Activated T-helper 9 cell treated with anti-CD3 and anti-CD28 coated beads, Interleukin-2, amount 50 U/mL, for 16 hours (primary cell): ENCODE measurements at places on chromosomes 2 and 18.

- DNase-seq, result no peak
These were observed 5.9 kb downstream of the LBX2 start for GRCh38 chr2:74493546-74493945.

- no peak for DNase-seq
These were observed 63.8 kb downstream of the TMEM237 start for GRCh38 chr2:201579536-201579935.

GRCh38 chr2:191302459-191303139, 57.4 kb downstream of the MYO1B start:
- no peak for DNase-seq

DNA sequence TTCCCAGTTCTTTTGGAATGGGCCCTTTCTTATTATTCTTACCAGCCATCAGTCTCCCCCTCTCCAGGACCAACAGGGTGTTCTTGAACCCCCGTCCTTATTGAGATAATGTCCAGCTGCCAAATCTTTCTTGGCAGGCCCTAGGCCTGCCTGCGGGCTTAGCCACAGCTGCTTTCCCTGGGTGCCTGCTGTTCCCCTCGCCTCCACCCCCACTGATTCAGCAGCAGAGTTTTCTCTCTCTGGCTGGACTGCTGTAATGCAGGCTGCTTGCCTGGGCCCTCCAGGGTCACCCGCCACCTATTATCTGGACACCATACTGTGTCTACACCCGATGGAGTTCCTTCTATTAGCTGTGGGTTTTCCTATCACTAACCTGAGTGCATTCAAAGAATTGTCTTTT, 395.4 kb upstream of the ATP5MC3 start:
- DNase-seq, result no peak

- no peak for DNase-seq
These were observed 95.9 kb upstream of the MSH2 start for GRCh38 chr2:47307066-47307465.

- no peak for DNase-seq
These were observed 24.4 kb upstream of the GAREM2 start for GRCh38 chr2:26148501-26148900.

GRCh38 chr2:144441711-144442141, 78.2 kb downstream of the ZEB2 start:
- DNase-seq, result no peak

DNA sequence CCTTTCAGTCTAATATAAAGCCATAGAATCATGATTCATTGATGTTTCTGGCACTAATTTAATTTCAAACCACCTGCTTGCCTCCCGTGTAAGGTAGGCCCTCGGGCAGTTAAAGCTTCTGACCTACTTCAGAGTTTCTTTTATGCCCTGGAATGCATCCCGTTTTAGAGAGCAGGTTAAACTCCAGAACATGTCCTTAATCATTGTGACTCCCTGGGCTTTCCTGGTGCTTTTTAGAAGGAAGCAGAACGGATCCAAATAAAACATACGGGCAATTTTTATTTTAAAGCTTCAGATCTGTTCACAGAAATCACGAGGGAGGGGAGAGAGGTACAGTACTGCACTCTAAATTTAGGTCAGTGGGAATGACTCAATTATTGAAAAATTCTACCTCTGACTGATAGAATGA, 134.8 kb downstream of the GCA start:
- DNase-seq, result no peak

DNA sequence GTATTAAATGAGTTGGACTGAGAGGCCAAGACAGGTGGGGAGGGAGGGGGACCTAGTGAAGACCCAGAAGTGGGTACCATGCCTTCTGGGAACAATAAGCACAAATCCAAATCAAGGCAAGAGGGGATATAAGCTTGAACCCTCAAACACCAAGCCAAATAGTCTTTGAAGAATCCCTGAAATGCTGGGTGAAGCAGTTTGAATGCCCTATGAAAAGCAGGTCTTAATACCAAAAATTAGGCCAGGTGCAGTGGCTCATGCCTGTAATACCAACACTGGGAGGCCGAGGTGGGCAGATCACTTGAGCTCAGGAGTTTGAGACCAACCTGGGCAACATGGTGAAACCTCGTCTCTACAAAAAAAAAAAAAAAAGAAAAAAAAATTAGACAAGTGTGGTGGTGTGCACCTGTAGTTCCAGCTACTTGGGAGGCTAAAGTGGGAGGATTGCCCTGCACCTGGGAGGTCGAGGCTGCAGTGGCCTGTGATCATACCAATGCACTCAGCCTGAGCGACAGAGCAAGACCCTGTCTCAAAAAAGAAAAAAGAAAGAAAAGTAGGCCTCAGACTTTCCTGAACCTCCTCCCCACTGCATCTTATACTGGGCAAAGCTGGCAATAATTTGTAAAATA, 3.5 kb downstream of the PCBP1 start:
- DNase-seq, result no peak

GRCh38 chr2:32464431-32464830, 107.6 kb downstream of the BIRC6 start:
- DNase-seq, result no peak

DNA sequence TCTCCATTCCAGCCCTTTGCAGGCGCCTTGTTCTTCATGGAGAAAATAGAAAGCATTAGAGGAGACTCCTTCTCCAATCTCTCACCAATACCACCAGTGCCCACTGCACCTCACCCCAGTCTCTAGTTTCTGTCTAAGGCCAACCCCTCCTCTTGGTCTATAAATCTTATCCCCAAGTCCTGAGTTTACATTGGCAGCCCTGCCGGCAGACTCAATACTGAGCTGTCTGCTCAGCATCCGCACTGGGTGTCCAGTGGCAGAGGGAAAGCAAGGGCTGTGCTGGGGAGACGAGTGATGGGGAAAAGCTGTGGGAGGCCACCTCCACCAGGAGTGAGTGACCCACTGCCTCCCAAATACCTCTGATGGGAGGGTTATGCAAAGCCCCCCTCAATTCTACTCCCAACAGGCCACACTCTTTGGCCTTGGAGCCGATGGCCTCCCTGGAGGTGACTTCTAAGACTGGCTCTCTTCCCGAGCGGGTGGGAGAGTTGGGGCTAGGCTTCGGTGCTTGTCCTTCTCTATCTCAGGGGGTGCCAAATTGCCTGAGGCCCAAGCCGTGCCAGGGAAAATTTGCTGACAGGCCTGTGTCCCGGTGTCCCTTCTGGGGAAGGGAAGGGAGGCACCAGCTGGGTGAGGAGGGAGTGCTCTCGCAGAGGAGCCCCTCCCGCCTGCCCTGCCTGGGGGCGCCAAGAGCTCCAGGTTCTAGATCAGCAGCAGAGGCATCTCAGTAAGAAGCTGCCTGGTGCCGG, 165.2 kb upstream of the MSH6 start:
- DNase-seq, result no peak

- DNase-seq, result peak; percentile 47
These were observed 200.6 kb upstream of the RASGRP3 start for GRCh38 chr2:33275689-33276444.

DNA sequence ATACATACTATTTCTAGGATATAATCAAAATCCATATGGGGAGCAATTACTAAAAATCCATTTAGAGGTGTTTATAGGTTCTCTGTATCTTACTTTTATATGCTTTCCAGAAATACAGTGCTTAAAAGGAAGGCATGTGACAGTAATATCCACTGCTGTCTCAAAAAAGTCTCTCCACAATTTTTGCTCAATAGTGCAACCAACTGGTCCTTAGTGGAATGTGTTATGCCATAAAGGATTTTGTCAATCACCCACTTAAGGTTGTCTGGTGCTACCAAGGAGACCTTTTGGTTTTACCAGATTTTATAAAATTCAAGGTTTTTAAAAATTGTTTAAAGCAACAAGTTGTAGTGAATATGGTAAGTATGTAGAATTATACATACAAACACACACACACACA, 328.5 kb upstream of the DSEL start:
- no peak for DNase-seq

DNA sequence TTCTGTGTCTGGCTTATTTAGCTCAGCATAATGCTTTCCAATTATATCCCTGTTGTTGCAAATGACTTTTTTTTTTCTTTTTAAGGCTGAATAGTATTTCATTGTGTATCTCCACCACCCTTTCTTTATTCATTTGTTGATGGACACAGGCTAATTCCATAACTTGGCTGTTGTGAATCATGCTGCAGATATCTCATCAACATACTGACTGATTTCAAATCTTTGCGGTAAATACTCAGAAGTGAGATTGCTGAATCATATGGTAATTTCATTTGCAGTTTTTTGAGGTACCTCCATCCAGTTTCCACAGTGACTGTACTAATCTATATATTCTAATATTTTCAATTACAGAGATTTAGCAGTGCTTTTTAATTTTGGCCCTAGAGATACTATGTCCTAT, 266.2 kb downstream of the TMX3 start:
- no peak for DNase-seq

DNA sequence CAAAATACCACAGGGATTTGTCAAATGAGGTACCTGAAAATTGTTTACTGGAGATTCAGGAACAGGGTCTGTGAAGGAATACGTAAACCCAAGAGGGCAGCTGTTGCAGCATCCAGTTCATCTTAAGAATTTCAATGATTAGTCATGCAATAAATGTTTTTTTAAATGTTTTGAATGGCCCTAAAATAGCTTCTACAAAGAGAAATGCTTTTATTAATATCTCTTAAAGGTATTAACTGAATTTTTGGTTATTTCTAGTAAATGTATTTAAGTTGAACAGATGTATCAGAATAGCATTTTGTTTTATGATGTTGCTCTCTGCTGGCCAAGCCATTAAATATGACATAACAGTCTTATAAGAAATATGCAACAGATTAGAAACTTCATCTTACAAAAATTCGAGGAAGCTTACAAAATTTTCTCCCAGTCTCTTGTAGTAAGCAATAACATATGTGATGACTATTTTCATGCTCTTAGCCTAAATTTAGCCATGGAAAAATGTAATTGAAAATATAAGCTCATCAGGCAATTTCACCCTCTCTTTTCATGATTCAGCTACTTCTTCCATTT, 863.9 kb downstream of the SUCLG1 start:
- DNase-seq, result no peak

GRCh38 chr2:53148221-53148620, 619.4 kb upstream of the CHAC2 start:
- DNase-seq, result no peak

- DNase-seq, result no peak
These were observed 325.9 kb upstream of the SLC39A10 start for GRCh38 chr2:195331129-195331528.

DNA sequence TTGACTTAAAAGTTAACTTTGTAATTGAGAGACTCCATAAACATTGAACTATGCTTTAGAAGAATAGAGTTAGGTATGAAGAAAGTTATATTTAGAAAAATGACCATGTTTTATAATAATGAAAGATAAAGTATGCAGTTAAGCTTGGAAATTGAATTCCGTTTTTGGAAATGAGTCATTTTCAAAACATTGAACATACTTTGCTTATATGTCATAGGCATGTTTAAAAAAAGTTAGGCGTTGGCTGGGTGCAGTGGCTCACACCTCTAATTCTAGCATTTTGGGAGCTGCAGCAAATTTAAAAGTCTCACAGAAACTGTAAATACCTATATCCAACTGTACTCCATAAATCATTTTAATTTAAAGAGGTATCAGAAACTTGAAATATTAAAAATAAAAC, 607.4 kb downstream of the CBLN2 start:
- DNase-seq, result no peak

- no peak for DNase-seq
These were observed 273.0 kb downstream of the CCDC85A start for GRCh38 chr2:56456791-56457190.

GRCh38 chr2:227401550-227401949, 13.8 kb upstream of the SCYGR1 start:
- DNase-seq, result no peak

DNA sequence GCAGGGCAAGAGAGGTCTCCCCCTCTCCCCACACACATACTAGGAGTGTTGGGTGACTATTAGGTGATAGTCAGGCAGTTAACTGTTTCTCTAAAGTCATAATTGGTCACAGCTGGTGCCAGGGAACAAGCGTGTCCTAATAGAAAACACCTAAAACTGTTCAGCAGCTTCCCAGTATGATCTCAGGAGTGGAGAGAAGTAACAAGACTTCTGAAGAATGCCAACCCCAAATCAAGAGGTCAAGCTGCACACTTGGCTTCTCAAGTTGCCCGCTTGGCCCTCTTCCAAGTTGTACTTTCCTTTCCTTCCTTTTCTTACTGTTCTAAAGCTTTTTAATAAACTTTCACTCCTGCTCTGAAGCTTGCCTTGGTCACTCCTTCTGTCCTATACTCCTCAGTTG, 22.4 kb upstream of the STAT1 start:
- DNase-seq, result no peak

DNA sequence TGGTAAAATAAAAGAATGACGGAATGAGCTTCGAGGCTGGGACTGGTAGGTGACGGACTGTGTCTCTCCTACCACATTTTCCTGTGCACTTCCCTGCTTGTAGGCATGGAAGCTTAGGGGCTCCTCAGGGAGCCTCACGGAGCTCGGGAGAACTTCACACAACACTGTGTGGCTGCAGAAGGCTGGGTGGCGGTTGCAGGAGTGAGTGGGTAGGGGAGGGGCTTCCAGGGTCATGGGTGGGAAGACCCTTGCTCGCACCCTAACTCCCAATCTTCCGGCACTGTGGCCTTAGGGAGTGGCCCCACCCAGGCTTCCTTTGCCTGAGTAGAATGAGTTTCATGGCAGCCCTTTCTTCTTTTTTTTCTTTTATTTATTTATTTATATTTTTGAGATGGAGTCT, 128.6 kb downstream of the INHBB start:
- DNase-seq, result no peak

- no peak for DNase-seq
These were observed 40.1 kb downstream of the SCN3A start for GRCh38 chr2:165163761-165164160.

- no peak for DNase-seq
These were observed 467.7 kb upstream of the ID2 start for GRCh38 chr2:8214036-8214615.

- DNase-seq, result no peak
These were observed 34.0 kb upstream of the COL3A1 start for GRCh38 chr2:188940171-188940570.

GRCh38 chr2:151914989-151915628, 86.9 kb upstream of the ARL5A start:
- DNase-seq, result no peak

DNA sequence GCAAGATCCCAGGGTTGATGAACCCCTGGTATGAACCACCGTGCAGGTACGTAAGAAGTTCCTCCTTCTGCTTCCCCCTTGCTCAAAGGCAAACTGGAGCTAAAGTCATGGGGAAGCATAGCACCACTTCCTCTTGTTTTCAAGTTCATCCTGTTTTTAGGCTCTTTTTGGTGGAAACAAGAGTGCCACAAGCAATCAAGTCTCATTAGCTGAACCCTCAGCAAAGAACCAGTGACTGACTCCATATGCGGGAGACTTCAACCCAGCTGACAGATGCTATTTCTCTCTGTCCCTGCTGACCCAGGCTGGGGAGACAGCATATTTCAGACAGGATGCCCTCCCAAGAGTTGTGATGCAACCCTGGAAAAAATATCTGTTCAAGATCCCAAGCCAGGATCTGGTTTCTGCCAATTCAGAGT, 47.7 kb downstream of the BCL2 start:
- DNase-seq, result no peak

- no peak for DNase-seq
These were observed 101.3 kb downstream of the FOXI3 start for GRCh38 chr2:88351249-88351601.
